AG08395 (cell line): ENCODE measurements at places on chromosomes 1 and 21.
A peak's percentile ranks its signal among the peaks of the same experiment; 100 is the strongest.

- peak; percentile 60 for DNase-seq
These were observed 576 bp downstream of the SMIM12 start for GRCh38 chr1:34858901-34859445.

DNA sequence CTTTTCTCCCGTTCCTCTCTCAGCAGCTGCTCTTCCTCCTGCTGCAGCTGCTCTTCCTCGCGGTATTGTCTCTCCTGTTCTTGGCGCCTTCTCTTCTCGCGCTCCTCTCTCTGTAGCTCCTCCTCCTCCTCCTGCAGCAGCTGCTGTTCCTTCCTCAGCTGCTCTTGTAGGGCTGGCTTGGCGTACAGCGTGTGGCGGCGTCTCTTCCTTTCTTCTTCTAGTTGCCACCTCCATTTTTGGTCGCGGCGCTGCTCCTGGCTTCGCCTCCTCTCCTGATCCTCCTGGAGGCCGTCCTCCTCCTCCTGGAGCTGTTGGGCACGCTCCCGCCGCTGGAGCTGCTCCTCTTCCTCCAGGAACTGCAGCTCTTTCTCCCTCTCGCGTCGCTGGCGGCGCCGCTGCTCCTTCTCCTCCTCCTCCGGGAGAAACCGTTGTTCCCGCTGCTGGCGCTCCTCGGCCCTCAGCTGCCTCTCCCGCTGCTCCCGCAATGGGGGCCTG, 4.8 kb downstream of the TCHH start:
- DNase-seq = peak; percentile 18

DNA sequence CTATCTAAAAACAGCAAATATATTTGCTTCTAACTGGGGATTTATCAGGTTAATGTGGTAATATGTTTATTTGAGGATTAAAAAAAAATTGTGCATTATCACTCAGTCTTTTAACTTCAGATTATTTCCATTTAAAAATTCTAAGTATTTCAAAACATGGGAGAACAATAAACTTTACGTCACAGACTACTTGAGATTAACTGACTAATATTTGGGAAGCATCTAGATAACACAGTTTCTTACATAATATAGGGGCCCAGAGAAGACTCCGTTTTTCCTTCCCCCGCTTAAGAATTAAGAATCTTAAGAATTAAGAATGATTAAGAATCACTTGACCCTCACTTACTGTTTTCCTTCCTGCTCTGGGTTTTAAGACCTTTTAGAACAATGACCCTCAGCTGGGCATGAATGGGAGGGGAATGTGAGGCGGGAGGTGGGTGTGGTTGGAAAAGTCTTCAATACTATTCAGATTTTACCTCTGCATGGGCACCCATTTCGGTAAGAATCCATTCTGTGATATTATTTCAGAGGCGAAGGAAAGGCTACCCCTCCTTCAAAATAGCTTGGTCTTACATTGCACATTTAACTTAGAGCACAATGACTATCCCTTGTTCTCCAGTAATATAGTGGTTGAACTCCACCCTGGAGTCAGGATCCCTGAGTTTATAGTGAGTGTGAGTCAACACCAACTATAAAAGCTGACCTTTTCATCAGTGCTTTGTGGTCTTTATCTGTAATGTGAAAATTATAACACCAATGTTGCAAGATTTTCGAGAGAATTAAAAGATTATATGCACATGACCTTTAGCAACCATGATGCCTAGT, 821.3 kb downstream of the USP25 start:
- no peak for DNase-seq

DNA sequence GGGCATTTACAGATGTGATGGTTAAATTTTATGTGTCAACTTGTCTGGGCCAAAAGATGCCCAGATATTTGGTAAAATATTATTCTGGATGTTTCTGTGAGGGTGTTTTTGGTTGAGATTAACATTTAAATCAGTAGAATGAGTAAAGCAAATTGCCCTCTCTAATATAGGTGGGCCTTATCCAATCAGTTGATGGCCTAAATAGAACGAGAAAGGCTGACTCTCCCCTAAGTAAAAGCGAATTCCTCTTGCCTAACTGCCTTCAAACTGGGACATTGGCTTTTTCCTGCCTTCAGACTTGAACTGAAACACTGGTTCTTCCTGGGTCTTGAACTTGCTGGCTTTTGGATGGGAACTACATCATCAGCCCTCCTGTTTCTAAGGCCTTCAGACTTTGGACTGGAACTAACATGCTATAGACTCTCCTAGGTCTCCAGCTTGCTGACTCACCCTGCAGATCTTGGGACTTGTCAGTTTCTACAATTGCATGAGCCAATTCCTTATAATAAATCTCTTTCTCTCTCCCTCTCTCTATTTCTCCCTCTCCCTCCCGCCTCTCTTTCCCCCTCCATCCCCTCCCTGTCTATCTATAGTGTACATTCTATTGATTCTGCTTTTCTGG, 10.2 kb upstream of the NAV1 start:
- DNase-seq = no peak

DNA sequence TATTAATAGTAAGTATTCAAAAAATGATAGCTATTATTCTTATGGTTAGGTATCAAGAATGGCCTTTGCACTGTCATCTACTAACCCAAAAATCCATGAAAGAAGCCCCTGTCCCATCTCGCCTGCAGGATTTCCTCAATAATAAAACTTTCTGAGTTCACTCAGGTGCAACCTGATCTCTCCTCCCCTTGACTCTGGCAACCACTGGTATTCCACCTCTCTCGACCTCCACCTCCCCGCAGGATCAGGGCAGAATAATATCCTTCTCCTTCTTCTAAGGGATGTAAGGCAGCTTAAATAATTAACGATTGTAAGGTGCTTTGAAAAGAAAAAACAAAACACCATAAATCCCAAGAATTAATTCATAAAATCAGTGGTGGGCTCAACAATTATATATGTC, 359.3 kb downstream of the PLPP3 start:
- DNase-seq = no peak

GRCh38 chr1:94819238-94819944, 766 bp upstream of the SLC44A3 start:
- no peak for DNase-seq

- no peak for DNase-seq
These were observed 74.9 kb downstream of the MIS18A start for GRCh38 chr21:32203877-32204480.

DNA sequence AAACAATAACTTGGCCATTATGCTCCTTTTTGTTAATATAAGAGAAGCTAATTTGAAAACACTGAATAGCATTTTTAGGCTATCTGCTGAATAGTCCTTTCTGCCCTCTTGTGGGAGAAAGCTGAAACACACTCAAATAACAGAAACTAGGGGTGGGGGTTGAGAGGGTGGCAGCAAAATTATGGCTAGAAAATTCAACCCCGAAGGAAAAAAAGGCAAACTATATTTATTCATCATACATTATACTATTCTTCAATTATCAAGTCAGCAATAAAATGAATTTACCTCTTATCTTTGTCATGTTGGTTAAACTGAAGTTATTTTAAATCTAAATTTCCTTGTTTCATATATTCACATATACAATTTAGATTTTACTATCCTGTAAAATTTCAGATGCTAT, 255.9 kb downstream of the FAF1 start:
- DNase-seq = peak; percentile 63

DNA sequence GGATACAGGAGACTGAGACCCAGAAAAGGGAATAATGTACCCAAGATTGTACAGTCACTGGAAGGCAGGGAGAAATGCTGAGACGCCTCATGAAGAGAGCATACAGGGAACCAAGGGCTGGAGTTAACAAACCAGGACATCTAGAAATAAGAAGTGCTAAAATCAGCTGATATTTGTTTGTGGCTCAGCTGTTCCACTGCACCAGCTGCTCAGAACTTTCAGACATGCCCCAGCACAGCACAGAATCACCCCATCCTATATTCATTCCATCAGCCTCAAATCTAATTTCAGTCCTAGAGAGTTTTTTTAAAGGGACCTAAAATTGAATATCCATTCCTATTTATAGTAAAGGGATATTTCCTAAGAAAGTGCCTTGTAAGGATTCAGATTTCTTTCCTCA, 60.2 kb downstream of the DAB1 start:
- DNase-seq = no peak

DNA sequence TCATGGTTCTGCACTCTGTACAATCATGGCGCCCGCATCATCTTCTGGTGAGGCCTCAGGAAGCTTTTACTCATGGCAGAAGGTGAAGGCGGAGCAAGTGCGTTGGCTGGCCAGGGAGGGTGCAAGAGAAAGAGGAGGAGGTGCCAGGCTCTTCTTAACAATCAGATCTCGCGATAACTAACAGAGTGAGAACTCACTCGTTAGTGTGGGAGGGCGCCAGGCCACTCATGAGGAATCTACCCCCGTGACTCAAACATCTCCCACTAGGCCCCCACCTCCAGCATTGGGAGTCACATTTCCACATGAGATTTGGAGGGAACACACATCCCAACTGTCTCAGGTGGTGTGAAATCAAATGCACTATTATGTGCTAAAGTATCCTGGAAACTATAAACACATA, 220.2 kb upstream of the CSF3R start:
- no peak for DNase-seq

DNA sequence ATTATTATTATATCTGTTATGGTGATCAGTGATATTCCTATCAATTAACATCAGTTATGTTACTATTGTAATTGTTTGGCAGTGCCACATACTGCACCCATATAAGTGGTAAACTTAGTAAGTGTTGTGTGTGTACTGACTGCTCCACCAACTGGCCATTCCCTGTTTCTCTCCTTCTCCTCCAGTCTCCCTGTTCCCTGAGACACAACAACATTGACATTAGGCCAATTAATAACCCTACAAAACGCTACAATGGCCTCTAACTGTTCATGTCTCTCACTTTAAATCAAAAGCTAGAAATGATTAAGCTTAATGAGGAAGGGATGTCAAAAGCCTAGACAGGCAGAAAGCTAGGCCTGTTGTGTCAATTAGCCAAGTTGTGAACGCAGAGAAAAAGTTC, 6.6 kb upstream of the THRAP3 start:
- peak; percentile 20 for DNase-seq

DNA sequence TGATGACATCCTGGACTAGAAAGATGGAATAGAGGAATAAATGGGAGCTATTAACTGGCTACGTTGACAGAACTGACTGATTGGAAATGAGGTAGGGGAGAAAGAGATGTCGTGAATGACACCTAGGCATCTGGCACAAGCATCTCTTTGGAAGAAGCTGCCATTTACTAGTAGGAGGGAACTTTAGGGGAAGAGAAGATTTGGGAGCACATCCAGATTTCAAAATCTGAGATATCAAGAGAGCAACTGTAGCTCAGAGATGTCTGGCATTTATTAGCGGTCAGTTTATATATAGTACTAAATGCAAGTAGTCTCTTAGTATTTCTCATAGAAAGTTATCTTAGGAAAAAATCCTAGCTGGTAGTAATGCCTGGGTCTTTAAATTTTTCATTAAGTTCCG, 131.9 kb upstream of the C1orf105 start:
- DNase-seq = no peak

DNA sequence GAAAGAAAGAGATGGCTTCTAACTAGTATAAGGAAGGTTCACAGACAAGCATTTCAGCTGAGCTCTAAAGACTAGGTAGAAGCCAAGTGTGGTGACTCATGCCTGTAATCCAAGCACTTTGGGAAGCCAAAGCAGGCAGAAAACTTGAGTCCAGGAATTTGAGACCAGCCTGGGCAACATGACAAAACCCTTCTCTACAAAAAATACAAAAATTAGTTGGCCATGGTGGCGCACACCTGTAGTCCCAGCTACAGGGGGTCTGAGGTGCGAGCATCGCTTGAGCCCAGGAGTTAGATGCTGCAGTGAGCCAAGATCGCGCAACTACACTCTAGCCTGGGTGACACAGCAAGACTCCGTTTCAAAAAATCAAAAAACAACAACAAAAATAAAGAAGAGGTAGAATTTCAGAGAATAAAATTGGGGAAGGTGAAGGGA, 27.8 kb downstream of the FBXO42 start:
- DNase-seq = peak; percentile 72

DNA sequence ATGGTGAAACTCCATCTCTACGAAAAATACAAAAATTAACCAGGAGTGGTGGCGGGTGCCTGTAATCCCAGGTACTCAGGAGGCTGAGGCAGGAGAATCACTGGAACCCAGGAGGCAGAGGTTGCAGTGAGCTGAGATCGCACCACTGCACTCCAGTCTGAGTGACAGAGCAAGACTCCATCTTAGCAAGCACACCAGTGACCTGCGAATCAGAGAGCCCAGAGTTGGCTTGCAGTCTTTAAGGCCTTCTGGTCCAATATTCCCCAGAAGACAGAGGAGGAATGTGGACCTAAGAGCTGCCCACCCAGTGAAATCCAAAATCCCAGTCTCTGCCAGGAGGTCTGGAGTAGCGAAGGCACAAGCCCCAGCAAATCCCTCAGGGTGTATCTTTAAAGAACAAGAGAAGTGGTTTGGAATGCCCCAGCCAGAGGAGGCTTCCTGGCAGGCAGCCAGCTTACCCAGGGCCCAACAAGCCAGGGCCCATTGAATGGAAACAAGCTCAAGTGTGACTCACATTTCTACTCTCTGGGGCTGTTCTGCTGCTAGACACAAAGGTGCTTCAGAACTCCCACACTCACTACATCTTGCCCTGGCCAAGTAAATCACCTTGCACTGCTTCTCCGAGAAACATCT, 23.9 kb downstream of the GPR161 start:
- DNase-seq = peak; percentile 52

- peak; percentile 53 for DNase-seq
These were observed 65.2 kb downstream of the TMCO4 start for GRCh38 chr1:19734472-19734999.

DNA sequence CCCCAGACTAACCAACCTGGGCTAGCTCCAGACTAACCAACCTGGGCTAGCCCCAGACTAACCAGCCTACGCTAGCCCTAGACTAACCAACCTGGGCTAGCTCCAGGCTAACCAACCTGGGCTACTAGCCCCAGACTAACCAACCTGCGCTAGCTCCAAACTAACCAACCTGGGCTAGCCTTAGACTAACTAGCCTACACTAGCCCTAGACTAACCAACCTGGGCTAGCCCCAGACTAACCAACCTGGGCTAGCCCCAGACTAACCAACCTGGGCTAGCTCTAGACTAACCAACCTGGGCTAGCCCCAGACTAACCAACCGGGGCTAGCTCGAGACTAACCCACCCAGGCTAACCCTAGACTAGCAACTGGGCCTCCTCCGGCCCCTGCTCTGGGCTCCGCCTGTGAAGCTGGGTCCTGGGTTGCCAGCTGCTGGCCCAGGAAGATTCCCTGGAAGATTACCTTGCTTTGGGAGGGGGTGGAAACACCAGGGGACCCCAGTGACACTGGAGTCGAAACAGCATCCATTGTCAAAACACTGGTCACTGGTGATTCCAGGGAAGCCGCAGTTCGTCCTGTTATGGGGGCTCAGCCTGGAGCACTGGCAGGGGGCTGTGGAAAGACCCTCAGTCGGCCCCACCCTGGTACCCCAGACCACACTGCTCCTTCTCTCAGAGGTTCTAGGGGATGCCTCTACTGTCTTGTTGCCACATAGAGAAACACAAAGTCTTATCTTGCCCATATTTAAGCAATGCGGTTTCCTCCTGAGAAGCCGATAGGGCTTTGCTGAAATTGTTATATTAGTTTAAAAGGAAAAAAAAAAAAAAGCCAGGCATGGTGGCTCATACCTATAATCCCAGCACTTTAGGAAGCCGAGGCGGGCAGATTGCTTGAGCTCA, 1.1 kb downstream of the TFF2 start:
- no peak for DNase-seq
